ENCODE measurements at places on chromosomes 7 and 10.

- DNase-seq, result no peak
Measured at GRCh38 chr10:9175200-9175599, 1120.7 kb downstream of the GATA3 start.

- no peak for DNase-seq
Measured at GRCh38 chr10:63438506-63439498, 27.0 kb downstream of the JMJD1C start.

GRCh38 chr10:124403548-124403947 lies 15.2 kb downstream of the OAT start:
- DNase-seq, result no peak

DNA sequence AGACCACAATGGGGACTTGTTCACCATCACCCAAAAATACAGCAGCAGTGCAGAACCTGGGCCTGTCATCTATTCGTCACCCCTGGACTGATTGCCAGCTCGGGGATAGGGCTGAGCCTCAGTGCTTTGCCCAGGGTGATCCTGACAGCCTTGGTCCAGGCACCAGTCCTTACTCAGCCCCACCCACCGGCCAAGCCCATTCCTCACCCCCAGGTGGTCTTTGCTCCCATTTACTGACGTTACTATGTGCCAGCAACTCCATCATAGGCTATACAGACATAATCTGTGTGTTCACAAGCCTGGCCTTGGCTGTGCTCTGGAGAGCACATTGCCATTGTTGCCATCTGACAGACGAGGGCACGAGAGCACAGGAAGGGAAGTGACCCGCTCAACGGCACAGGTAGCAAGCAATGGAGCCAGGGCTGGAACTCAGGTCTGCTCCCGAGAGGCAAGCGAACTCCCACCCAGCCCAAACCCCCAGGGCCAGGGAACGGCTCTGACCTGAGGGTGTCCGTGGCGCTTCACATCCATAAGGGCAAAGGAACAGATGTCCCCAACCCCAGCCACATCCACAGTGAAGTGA lies 6.8 kb downstream of the ATG9B start:
- no peak for DNase-seq

DNA sequence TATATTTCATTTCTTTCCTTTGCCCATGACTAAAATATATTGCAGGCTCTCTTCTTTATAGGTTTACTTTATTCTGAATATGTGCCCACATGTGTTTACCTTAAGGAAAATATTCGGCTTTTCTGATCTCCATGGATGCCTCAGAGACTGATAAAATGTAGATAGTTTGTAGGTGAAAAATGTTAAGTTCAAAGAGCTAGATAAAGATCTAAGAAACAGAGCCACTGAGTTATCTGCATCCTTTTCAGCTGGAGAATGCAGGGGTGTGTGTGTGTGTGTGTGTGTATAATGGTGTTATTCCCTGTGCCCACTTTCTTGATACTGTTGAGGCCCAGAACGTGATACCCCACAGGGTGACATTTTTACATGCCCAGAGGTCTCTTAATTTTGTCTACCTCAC lies 150.8 kb downstream of the LRRC4 start:
- DNase-seq, result no peak

DNA sequence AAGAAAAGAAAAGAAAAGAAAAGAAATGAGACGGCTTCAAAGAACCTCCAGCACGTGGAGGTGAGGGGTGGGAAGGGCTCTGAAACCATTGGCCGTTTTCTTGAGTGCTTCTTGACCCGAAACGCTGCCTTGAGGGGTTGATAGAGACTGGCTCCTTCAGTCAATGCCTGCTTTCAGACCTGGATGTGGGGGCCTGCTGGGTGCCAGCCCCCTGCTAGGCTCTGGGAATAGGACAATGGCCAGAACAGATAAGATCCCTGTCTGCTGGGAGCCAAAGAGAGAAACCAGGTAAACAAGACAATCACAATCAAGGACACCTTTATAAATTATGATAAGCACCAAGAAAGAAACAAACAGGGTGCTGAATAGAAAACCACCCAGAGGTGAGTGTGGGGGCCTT lies 27.7 kb downstream of the ZMIZ1 start:
- DNase-seq, result no peak

- peak; percentile 31 for DNase-seq
Measured at GRCh38 chr7:127447326-127447945, 54.9 kb upstream of the ZNF800 start.

- DNase-seq, result no peak
Measured at GRCh38 chr7:50174948-50175347, 81.9 kb upstream of the ZPBP start.

DNA sequence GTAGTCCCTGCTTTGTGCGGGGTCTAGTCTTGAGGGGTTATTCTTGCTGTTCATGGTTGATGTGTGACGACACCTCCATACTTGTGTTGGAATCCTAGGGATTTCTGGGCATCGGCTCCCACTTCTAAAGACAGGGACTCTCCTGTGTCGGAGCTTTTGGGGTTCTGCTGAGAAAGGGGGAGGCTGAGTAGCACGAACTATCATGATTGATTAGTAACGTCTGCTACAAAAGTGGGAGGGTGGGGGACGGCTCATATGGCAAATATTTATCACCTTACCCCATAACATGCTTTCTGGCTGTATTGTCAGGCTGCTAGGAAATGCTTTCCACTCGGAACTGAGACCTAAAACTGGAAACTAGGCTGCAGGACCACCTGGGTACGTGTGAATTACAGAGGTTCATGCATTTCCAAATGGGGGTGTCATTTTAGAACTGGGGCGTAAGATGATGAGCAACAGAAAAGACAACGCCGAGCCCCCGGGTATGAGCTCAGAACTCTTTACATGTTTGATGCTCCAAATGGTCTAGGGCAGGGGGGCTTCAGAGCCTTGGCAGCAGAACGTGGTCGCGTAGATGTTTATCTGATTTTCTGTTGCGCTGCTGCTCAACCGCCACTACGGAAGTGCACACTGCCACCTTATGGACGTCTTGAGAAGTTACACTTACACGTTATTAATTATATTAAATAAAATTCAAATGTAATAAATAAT lies 15.1 kb upstream of the NME8 start:
- DNase-seq, result peak; percentile 23

- no peak for DNase-seq
Measured at GRCh38 chr7:70726951-70727378, 405.0 kb upstream of the GALNT17 start.

GRCh38 chr7:157523371-157523765 lies 186.6 kb downstream of the DNAJB6 start:
- no peak for DNase-seq

DNA sequence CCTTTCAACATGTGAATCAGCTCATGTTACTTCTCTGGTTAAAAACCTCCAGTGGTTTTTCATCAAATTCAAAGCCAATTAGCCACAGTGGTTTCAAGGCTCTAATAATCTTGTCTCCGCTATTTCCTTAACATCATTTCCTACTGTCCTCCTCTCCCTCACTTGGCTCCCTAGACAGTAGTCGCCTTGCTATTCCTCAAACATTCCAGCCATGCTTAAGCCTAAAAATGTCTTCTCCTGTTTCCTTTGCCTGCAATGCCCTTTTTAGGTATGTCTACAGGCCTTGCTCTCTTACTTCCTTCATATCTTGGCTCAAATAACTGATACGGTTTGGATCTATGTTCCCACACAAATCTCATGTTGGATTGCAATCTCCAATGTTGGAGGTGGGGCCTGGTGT lies 779.4 kb upstream of the LRRN3 start:
- no peak for DNase-seq

- DNase-seq, result no peak
Measured at GRCh38 chr7:30627026-30627425, 32.3 kb downstream of the GARS1 start.

DNA sequence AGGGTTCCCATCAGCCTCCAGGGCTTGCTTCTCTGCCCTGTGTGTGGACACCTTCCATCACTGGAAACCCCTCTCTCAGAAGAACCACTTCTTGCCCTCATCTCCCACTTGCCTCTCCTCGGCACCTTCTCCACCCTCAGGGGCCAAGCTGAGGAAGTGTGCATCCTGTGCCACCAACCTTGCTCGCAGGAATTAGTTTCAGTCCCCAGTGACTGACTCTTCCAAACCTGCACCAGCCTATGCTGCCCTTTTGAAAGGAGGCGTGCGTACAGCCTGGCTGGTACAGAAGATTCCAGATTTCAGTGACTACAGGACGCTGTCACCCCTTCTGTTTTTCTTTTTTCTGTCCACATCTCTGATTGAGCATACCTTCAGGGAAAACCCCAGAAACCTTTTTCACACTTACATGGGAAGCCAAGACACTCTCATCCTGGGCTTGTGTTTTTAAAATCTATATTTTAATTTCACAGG lies 67.1 kb downstream of the IKZF1 start:
- no peak for DNase-seq

- no peak for DNase-seq
Measured at GRCh38 chr10:104045151-104046089, 40.3 kb downstream of the COL17A1 start.

DNA sequence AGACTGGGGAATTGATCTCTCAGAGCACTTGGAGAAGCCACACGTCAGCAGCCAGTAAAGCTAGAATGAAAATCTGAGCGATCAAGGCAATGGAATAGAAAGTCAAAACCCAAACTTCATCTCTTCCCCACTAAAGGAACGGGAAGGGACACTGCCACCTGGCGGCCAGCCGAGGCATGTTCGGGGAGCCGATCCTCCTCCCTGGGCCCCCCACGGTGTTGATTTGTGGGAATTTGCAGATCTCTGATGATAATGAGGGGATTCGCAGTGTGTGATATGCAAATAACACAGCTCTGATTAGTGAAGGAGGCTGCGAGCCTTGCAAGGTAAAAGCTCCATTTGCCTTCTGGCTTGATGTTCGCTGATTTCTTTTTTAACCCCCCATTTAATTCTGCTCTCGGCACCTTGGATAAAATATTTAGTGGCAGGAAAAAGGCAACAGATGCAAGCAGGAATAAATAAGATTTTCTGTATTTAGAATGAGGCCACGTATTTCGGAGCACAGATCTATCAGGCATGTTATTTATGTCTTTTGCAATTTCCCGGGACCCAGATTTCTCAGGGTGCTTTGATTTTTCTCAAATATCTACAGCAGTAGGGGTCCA lies 258.6 kb downstream of the PAXIP1 start:
- DNase-seq, result no peak

DNA sequence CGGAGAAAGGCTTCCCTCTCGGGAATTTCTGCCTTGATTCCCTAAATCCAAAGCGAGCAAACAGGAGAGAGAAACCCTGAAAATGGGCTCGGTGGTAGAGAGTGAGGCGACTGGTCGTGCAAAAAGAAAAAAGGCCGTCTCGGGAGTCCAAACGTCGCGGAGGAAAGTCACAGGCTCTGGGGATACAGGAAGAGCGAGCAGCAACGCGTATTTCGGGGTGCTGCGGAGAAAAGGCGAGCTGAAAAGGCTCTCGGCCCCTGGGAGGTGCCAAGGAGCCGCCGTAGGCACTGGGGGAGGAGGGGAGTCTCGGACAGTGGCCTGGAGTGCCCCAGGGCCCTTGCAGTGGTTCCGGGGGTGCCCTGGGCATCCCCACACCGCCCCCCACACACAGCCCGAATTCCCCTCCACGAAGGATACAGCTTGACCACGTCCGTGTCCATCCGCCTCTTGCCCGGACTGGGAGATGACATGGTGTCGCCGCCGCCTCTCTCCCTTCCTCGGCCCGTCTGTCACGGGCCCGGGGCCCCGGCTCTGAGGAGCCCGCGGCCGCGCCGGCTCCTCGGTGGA lies 591 bp downstream of the UBE2H start:
- no peak for DNase-seq

- no peak for DNase-seq
Measured at GRCh38 chr7:77537778-77538280, 734 bp downstream of the PTPN12 start.

- no peak for DNase-seq
Measured at GRCh38 chr7:70092314-70093204, 494.3 kb downstream of the AUTS2 start.

DNA sequence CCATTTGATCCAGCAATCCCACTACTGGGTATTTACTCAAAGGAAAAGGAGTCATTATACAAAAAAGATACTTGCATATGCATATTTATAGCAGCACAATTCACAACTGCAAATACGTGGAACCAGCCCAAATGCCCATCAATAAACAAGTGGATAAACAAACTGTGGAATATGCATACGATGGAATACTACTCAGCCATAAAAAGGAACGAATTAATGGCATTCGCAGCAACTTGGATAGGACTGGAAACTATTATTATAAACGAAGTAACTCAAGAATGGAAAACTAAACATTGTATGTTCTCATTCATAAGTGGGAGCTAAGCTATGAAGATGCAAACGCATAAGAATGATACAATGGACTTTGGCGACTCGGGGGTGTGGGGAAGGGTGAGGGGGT lies 108.6 kb downstream of the MICU1 start:
- DNase-seq, result no peak

GRCh38 chr10:28732091-28732490 lies 54.8 kb downstream of the BAMBI start:
- DNase-seq, result no peak

DNA sequence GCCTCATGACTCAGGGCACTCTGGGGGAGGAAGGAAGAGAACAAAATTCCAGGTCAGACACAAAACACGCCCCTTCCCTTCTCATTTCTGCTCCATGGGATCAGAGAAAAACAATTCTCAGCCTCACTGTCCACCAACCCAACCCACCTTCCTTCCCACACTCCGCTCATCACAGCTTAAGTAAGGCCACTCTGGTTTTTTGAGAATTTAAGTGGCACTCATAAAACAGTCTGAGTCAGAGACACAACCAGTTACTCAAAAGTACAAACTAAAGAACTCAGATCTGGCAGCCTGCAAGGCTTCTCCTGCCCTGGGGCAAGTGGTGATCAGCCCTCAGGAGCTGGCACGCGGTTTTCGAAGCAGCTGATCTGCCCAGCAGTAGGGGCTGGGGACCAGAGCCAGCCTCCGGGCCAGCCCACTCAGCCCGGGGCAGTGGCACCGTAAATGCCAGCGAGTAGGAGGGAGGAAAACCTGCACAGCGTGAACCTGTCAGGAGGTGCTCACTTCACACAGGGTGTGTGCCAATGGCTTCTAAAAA lies 39.1 kb upstream of the ABLIM1 start:
- DNase-seq, result no peak

DNA sequence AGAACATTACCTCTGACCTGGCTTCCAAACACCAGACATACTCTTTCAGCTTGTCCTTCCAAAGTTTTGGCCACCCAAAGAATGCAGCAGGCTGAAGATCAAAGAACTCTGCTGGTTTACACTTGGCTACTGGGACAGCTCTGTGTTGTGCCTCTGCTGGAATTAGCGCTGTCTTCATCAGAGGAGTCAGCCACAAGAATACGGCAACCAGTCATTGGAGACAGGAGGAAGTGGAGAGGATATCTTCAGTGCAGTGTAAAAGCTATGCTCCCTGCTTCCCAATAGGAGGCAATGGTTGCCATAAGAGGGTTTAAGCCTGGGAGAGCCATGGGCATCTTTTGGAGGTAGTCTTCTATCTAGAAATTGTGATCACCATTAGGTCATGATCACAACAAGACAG lies 126.7 kb upstream of the WNT16 start:
- DNase-seq, result no peak

- DNase-seq, result no peak
Measured at GRCh38 chr10:34305189-34305588, 509.9 kb downstream of the PARD3 start.

All from activated B cell treated with CpG ODN at 0.5 μM for 24 hours (primary cell).